ENCODE measurements at places on chromosomes 13 and 19. TPM values are rescaled to one million over a fixed set of nuclear protein-coding genes. Genes with fewer than 3 reads are reported as not detected.

ZNF135 gene
- 8.5 TPM for total RNA-seq

SHISA2 gene
- total RNA-seq = 0.43 TPM

MAP4K1 gene
- total RNA-seq = 8.8 TPM

PSENEN gene
- total RNA-seq = 50.4 TPM

KLK14 gene
- total RNA-seq = not detected

DACH1 gene
- 1.8 TPM for total RNA-seq

SERP2 gene
- total RNA-seq = 5.5 TPM

IZUMO2 gene
- total RNA-seq = not detected

ACER1 gene
- not detected for total RNA-seq

TLE2 gene
- 92.9 TPM for total RNA-seq

ADAMTSL5 gene
- 1.7 TPM for total RNA-seq

SPATA13 gene
- total RNA-seq = 46.7 TPM

SERPINE3 gene
- 0.55 TPM for total RNA-seq

STARD13 gene
- total RNA-seq = 41.3 TPM

FUZ gene
- total RNA-seq = 5.8 TPM

RASGRP4 gene
- total RNA-seq = not detected

TMEM59L gene
- not detected for total RNA-seq

CD37 gene
- 30.3 TPM for total RNA-seq

KIR2DL3 gene
- total RNA-seq = not detected

PRSS57 gene
- total RNA-seq = not detected

EPN1 gene
- total RNA-seq = 247 TPM

CCDC70 gene
- not detected for total RNA-seq

NR2F6 gene
- total RNA-seq = 42.8 TPM

PPP1R15A gene
- 96.9 TPM for total RNA-seq

IL4I1 gene
- total RNA-seq = 0.58 TPM

KXD1 gene
- 33.0 TPM for total RNA-seq

DAND5 gene
- total RNA-seq = not detected

SHD gene
- not detected for total RNA-seq

MYBPC2 gene
- not detected for total RNA-seq

SLC25A41 gene
- total RNA-seq = not detected

IRGC gene
- not detected for total RNA-seq

ZNF524 gene
- 17.4 TPM for total RNA-seq

NCCRP1 gene
- not detected for total RNA-seq

ZNF20 gene
- 1.7 TPM for total RNA-seq

SLITRK6 gene
- total RNA-seq = not detected

CDC42EP5 gene
- 29.7 TPM for total RNA-seq
